ENCODE measurements at places on chromosomes 13 and 19.
A peak's percentile ranks its signal among the peaks of the same experiment; 100 is the strongest.

DNA sequence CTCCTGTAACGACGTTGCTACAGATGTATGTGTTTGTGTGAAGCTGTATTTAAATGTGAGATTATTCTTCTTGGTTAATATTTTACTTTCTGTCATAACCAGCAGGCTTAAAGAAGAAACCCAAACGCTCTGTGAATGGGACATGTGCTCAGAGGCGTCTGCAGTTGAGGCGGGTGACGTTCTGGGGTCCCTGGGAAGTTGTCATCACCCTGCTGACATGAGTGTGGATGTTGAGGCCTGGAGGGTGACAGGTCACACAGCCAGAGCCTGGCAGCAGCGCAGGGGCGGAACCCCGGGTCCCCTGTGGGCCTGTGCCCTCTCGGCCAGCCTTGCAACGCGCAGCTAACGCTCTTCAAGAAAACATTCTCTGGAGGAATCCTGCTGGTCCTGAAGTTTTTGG is 16.6 kb downstream of the RASA3 start:
- DNase-seq = no peak

- DNase-seq = no peak
These were observed 43.7 kb upstream of the ADGRE5 start for GRCh38 chr19:14337510-14337909.

- no peak for DNase-seq
These were observed 6.6 kb upstream of the ESD start for GRCh38 chr13:46803586-46803985.

DNA sequence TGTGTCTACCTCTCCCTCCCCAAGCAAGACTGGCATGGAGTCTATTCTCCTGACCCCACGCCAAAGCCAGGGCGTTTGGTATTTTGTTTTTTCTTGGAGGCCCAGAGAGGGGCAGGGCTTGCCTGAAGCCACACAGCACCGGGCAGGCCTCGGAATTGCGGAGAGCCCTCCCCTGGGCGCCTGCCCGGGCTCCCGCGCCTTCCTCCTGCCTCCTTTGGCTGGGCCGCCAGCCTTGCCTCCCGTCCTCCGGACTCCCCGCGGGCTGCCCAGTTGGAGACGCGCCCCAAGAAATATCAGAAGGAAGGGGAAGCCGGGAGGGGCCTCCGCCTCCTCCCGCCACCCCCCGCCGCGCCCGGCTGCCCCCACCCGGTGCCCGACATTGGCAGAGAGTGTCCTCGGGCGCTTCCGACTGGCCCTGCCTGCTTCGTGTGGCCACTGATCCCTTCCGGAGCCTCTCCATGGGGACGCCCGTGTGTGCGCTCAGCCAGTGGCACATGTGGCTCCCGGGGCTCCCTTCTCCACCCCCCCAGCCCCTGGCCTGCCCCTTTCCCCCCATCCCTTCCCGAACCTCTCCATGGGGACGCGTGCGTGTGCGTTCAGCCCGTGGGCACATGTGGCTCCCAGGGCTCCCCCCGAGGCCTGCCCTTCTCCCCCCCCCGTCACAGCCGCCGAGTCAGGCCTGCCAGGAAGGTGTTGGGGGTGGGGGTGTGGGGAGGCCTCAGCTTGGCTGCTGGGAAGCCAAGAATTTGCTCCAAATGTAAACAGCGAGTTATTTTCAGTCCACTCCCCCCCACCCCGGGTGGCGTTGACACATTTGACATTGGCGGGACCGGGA is 37.3 kb downstream of the NFIC start:
- DNase-seq = no peak

DNA sequence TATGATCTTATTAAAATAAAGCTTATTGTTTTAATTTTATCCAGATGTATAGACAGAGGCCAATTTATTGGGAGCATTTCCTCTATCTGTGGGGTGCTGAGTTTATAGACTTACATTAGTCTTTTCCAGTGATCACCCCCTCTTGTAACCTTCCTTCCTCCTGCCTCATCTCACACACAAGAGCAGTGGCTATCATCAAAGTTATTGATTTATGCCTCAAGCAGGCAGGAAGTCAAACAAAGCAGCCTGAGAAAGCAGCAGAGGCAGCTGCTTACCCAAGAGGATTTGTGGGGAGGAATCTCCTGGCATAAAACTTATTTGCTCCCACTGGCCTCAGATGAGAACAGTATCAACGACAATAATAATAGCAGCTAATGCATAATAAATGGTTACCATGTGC is 26.3 kb upstream of the DCLK1 start:
- no peak for DNase-seq

DNA sequence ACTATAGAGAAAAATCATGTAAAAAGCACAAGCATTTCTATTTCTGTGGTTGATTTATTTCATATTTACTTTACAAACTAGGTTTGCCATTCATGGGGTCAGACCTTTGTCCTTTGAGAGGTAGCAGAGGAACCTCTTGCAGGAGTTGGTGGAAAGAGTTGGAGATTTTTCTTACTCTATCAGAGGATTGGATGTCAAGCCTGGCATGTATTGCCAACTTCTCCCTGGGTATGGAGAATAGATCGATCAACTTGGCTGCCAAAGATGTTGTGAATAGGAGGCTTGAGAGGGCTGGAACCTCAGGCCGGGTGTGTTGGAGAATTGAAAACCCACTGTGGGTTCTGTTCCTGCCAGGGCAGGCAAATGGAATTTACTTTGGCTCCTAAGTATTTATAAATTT is 81.2 kb downstream of the WDFY2 start:
- no peak for DNase-seq

GRCh38 chr19:44845612-44846454 is at the start of gene NECTIN2:
TSS of gene NECTIN2 (plus strand) at chr19:44846297. CDS start at chr19:44846526, 229 bp downstream.
- DNase-seq = peak; percentile 72

DNA sequence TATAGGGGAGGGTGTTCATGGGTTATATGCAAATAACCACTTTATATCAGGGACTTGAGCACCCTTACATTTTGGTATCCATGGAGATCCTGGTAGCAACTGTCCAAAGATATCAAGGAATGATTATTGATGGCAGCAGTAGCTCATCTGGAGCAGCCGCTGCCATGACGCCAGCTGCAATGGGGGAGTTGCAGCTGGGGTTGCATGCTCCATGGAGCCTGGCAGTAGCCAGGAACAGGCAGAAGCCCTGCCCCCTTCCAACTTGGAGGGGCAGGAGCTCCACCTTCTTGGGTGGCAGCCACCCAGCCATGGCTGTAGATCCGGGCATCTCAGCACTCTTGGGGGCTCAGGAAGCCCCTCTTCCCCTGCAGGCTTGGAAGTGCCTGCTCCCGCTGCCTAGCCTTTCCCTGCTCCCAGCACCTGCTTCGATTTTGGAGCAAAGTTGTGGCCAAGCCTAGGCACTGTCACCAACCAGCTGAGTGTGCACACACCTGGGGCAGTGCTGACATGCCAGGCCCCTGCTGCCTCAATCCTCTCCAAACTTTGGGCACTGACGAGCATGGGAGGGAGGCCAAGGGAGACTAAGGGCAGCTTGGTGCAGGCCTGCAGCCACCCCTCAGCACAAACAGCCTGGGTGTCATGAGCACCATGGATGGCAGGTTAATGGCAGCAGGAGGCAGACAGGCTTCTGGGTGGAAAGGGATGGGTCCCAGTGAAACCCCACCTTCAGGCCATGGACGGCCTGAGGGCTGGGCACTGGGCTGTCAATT is 235.6 kb upstream of the CSNK1A1L start:
- DNase-seq = no peak

GRCh38 chr19:34393629-34394028 is 10.6 kb upstream of the PDCD2L start:
- no peak for DNase-seq

DNA sequence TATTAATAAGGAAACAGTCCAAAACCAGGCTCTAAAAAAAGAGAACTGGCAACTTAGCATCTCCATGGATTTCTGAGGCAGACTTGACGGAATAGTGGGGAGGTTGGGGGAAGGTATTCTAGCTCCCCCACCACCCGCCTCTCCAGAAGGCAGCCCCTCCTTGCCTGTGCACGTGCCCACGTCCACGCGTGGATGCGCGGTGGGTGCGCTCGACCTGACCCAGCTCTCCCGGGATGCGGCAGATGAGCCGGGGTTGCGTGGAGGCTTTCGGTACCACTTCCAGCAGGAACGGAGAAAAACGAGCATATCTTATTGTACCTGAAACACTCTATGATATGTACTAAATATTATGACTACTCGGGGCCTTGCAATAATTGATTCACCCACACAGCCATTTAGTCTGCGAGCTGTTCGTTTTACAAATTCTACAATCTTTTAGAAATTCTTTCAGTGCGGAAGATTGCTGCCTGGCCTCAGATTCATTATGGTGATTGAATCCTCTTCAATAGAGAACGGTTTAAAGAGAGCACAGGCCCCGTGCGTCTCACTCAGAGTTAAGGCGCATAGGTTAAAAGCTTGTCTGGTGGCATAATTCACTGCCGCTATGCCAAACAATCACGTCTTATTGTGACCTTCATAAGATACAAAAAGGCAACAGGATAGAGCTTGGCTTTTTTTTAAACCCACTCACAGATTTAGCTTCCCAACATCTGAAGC is 117.9 kb downstream of the URI1 start:
- DNase-seq = no peak

DNA sequence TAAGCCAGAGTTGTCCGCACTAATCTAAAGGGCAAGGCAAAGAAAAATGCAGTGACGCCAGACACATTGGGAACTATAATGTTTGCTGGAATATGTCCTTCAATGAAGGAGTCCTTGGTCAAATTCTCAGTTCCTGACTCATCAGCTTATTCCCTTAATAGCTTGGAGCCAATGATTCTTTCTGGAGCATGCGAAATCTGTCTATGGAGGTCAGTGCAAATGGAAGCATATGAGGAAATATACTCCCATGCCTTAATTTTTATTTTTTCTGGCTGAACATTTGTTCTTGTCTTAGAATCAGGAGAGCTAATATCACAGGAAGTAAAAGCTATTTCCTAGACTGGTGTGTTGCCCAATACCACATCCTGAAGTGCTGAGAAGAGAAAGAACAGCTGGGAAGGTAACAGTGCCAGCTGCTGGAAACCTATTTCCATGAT is 289.8 kb upstream of the SPRY2 start:
- DNase-seq = no peak

DNA sequence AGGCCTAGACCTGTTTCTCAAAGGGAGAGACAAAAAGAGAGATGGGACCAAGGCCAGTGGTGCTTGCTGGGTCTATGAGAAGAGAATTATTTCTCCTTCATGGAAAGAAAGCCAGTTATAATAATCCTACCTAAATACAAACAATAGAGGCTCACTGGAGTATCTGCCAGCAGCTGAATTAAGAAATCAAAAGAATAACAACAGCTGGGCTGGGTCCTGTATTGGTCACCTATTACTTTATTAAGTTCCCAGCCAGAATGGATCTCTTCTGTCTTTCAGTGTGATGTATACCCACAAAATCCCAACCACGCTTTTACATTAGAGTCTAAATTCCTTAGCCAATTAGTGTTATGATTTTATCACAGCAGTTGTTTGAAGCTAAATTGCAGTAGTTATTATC is 297.8 kb upstream of the DACH1 start:
- no peak for DNase-seq

GRCh38 chr19:10979951-10980381 is 19.1 kb downstream of the SMARCA4 start:
- no peak for DNase-seq

- no peak for DNase-seq
These were observed 15.3 kb downstream of the TTYH1 start for GRCh38 chr19:54430306-54431254.

DNA sequence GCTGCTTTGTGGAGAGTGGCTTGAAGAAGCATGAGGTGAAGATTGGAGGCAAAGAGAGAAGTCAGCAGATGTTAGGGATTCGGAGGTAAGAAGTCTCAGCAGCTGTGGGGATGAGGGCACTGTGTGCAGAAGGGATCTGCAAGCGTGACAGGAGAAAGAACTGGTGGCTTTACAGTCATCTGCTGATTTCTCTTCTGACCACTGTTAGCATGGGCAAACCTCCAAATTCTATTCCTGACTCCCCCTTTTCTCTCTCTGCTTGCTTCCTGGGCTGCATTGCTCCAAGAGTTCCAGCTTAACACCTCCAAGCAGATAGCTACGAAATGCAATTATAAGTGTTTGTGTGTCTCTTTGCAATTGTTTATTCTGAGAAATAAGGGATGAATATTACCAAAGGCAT is 159.6 kb downstream of the GGACT start:
- no peak for DNase-seq

DNA sequence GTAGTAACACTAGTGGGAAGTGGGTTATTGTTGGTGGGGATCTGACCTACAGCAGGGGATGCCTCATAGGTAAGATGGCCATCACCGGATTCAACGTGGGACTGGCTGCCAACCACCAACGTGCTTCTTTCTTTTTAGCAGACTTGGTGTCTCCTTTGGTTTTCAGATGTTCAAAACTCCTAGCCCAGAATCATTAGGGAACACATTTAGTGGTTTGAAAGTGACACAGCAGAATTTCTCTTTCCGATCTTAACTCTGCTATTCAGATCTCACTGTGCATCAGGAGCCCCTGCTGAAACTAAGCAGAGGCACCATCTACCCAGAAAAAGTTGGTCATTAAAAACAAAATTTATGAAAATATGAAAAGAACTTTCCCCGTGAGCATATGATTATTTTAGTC is 36.7 kb upstream of the PCDH8 start:
- DNase-seq = no peak

DNA sequence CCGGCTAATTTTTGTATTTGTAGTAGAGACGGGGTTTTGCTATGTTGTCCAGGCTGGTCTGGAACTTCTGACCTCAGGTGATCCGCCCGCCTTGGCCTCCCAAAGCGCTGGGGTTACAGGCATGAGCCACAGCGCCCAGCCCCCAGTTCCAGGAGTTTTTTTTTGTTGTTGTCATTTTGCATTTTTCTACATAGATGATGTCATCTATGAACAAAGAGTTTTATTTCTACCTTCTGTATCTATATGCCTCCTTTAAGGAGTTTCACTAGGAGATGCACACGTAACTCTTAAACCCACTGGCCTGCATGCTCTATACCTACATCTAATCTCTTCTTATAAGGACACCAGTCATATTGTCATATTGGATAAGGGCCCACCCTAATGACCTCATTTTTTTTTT is 4.8 kb downstream of the DHDH start:
- no peak for DNase-seq

DNA sequence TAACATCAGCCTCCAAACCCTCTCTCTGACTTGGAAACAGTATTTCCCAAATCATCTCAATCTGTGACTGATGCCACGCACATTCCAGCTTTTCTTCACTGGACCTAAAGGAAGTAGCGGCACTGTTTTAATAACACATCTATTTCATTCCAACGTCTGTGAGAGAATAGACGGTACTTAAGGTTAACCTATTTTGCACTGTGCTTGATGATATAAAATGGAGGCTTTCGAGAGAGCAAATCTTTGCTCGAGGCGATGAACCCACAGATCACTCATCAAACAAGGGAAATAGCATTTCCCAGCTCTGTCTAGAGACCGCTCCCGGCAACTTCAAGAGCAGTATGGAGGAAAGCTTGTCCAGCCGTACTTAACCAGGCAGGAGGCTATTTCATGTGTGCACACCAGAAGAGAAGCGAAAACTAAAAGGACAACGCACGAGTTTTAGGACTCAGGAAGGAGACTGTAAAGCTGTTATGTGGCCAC is 2.9 kb downstream of the UBL3 start:
- no peak for DNase-seq

GRCh38 chr19:10872546-10873107 is 1.3 kb downstream of the CARM1 start:
- DNase-seq = peak; percentile 27

GRCh38 chr13:101289764-101290163 is 126.5 kb downstream of the NALCN start:
- no peak for DNase-seq

GRCh38 chr19:45173816-45174215 is 4.2 kb downstream of the TRAPPC6A start:
- no peak for DNase-seq
